Neural crest cell (in vitro differentiated cells): ENCODE measurements at places on chromosomes 6 and 20. TPM values are rescaled to one million over a fixed set of nuclear protein-coding genes. Genes with fewer than 3 reads are reported as not detected.

TAB2 gene
- 45.1 and 45.2 TPM in 2 replicates for total RNA-seq

DNA sequence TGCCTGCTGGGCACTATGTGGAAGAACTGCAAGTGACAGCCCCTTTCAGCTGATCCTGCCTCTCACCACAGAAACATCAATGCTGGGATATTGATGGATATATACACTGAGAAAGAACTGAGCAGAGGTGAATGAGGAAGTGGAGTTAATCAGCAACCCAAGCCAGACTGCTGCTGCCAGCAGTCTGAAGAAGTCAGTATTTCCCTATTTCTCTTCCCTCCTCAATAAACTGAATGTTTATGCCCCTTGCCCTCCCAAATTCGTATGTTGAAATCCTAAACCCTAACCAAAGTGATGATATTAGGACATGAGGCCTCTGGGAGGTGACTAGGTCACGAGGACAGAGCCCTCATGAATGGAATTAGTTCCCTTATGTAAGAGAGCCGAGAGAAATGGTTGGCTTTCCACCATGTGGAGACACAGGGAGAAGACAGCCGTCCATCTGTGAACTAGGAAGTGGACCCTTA is 76.3 kb downstream of the CDK19 start:
- H3K27ac ChIP-seq = peak overlapping the region; percentile 27
- no peak overlapping the region for H3K4me3 ChIP-seq
- H3K27me3 ChIP-seq = no peaks in the 10 kb centered on the region
- DNase-seq = no peak
- peaks cover 34% of the 10 kb centered on the region for H3K36me3 ChIP-seq

- H3K4me1 ChIP-seq = no peaks in the 10 kb centered on the region
- no peak overlapping the region for H3K27ac ChIP-seq
- H3K27me3 ChIP-seq = peaks cover 45% of the 10 kb centered on the region
- no peaks in the 10 kb centered on the region for H3K36me3 ChIP-seq
- no peak overlapping the region for H3K4me3 ChIP-seq
- no peak for DNase-seq
Observed at GRCh38 chr20:59078231-59078630, 35.6 kb upstream of the PRELID3B start.

GRCh38 chr6:47165918-47166317 is 123.8 kb upstream of the ADGRF1 start:
- no peak overlapping the region for H3K4me3 ChIP-seq
- H3K27me3 ChIP-seq = no peaks in the 10 kb centered on the region
- no peaks in the 10 kb centered on the region for H3K36me3 ChIP-seq
- DNase-seq = no peak
- H3K27ac ChIP-seq = no peak overlapping the region

BPIFB1 gene
- total RNA-seq = not detected in 2 replicates

WFDC10A gene
- not detected in 2 replicates for total RNA-seq

DNA sequence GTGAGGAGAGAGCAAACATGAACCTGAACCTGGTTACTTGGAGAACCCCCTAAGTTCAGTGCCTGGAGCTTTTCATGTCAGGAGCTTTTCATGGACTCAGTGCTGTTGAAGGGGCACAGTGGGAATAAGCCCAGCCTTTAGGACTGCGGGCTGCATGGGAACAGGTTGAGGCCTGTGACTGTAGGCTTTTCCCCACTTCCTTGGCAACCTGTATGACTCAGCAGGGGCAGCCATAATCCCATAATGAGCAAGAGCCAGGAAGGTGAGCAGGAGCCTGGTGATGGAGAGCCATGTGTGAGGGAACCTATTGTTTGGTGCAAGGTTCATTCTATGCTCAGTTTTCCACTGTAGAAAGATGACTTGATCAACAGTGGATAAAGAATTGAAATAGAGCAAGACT is 23.4 kb downstream of the MEP1A start:
- H3K4me1 ChIP-seq = no peaks in the 10 kb centered on the region
- H3K27me3 ChIP-seq = no peaks in the 10 kb centered on the region
- H3K36me3 ChIP-seq = no peaks in the 10 kb centered on the region
- no peak for DNase-seq
- H3K27ac ChIP-seq = no peak overlapping the region

BMP6 gene
- total RNA-seq = 0.44 and 0.55 TPM in 2 replicates

KIF3B gene
- total RNA-seq = 44.0 and 45.5 TPM in 2 replicates

DNA sequence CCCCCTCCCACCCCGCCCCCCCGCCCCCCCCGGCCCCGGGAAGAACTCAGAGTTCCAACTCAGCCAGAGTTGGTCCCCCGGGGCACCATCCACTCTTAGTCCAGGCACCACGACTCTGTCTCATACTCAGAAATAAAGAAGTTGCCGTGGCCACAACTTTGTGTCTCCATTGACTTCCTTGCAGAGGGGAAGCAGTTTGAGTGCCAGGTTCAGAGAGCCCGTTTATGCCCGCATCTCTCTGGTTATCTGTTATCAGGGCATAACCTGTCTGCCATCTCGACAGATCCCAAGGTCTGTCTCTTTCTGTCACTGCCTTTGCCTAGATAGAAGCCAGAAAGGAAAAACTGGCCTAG is 605 bp downstream of the CDC5L start:
- no peak for DNase-seq
- H3K36me3 ChIP-seq = no peaks in the 10 kb centered on the region
- H3K4me3 ChIP-seq = peak overlapping the region; percentile 93
- peaks cover 38% of the 10 kb centered on the region for H3K4me1 ChIP-seq
- no peaks in the 10 kb centered on the region for H3K27me3 ChIP-seq

DNA sequence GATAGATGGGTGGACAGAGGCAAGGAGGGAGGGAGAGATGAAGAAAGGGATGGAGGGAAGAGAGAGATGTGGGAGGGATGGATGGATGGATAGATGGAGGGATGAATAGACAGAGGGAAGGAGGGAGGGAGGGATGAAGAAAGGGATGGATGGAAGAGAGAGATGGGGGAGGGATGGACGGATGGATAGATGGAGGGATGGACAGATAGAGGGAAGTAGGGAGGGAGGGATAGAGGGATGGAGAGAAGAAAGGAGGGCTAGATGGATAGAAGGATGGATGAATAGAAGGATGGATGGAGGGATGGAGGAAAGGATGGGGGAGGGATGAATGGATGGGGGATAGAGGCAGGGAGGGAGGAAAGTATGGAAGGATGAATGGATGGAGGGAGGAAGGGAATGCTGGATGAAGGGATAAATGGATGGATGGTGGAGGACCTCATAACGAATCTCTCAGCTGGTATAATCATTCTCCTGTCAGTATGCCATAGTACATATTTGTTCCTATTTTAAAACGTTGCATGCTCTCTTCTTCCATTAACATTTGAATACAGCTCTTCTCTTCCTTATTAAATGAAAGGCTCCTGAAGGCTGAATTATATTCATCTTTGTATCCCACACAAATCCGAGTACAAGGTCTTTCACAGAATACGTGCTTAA is 136.4 kb downstream of the HIVEP2 start:
- no peak overlapping the region for H3K4me3 ChIP-seq
- H3K27ac ChIP-seq = no peak overlapping the region
- no peaks in the 10 kb centered on the region for H3K27me3 ChIP-seq
- peaks cover 10% of the 10 kb centered on the region for H3K4me1 ChIP-seq
- DNase-seq = no peak
- no peaks in the 10 kb centered on the region for H3K36me3 ChIP-seq

- peaks cover 3% of the 10 kb centered on the region for H3K36me3 ChIP-seq
- no peaks in the 10 kb centered on the region for H3K27me3 ChIP-seq
- DNase-seq = no peak
- H3K4me3 ChIP-seq = no peak overlapping the region
- peaks cover 62% of the 10 kb centered on the region for H3K4me1 ChIP-seq
Observed at GRCh38 chr20:49892260-49892659, 23.1 kb downstream of the SPATA2 start.

DNA sequence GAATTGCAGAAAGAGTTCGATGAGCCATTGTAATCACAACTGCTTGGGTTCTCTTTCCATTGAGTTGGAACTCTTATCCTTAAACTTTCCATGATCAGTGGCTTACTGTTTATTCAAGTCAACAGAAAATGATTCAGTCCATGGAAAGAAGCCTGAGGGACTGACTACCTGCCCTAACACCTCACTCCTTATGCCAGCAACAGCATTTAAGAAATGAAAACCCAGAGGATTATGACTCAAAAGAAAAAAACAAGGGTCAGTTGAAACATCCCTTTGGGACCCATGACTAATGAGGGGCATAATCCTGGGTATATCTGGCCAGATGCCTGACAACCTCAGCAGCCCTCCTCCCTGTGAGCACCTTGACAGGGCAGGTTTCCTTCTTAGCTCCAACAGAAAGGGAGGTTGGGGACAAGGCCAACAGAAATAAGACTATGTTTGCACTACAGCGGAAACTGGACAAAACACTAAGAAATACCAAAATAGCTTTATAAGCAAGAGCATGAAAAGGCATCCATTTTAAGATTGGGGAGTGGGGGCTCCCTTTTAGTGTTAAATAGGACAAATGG is 106.7 kb downstream of the MAP3K5 start:
- DNase-seq = no peak
- H3K4me3 ChIP-seq = no peak overlapping the region
- H3K27me3 ChIP-seq = no peaks in the 10 kb centered on the region
- H3K27ac ChIP-seq = no peak overlapping the region

DNA sequence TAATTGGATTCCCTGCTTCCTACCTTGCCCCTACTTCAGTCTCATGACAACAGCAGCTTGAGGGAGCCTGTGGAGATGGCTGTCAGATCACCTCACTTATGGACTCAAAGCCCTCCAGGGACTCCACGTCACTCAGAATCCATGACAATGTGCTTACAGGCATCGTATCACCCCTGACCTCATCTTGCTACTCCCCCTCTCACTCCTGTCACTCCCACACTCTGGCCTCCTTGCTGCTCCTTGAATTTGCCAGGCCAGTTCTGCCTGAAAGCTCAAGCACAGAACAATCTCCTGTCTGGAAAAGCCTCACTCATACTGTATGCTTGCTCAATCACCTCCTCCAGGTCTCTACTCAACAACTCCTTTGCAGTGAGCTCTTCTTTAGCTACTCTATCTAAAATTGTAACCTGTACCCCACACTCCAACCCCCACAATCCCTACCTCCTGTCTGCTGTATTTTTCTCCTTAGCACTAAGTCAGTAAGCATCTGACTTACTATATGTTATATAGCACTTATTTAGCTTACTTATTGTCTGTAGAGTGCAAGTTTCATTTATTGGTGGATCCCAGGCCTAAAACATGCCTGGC is 10.7 kb upstream of the GSTA4 start:
- no peak overlapping the region for H3K4me3 ChIP-seq
- H3K27me3 ChIP-seq = no peaks in the 10 kb centered on the region
- peaks cover 23% of the 10 kb centered on the region for H3K36me3 ChIP-seq

PRPH2 gene
- not detected in 2 replicates for total RNA-seq

DNA sequence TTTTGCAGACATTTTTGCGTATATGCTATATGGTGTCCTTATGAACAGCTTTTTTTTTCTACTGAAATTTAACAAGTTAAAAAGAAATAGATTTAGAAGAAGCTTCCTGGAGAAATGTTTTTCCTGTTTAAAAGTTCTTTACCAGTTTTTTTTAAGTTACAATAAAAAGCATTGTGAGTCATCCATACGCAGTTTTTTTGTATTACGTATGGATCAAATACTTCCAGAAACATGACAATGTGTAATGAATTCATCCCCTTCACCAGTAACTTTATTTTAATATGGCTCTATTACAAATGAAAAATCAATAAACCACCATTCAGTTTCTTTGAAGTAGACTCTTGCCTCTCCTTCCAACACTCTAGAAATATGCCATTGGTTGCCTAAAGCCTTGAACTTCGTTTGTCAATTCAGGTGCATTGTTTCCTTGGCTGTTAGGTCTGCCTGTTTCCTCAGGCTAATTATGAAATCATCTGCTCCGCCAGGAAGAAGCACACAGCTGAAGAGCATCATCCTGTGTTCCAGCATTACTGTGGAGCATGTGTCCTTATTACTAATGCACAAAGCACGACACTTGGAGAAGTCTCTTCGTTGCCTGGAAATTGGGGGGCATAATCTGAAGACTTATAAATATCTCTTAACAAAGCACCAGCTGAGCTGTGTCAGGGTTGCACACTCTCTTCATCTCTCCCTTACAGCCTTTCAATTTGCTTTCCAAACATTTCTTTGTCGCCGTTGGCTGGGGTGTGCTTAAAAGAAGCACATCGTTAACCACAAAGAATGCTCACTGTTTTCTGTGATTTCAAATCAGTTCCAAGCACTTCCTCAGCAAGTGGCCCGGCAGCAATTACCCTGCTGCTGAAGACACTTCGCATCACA is 9.6 kb downstream of the MOXD1 start:
- peak overlapping the region; percentile 94 for H3K27ac ChIP-seq
- peaks cover 37% of the 10 kb centered on the region for H3K36me3 ChIP-seq
- no peak for DNase-seq
- peaks cover 44% of the 10 kb centered on the region for H3K4me1 ChIP-seq

- H3K4me1 ChIP-seq = no peaks in the 10 kb centered on the region
- no peaks in the 10 kb centered on the region for H3K27me3 ChIP-seq
- no peak overlapping the region for H3K27ac ChIP-seq
- H3K4me3 ChIP-seq = no peak overlapping the region
- no peak for DNase-seq
Observed at GRCh38 chr6:24945054-24945453, 9.3 kb upstream of the RIPOR2 start.

GRCh38 chr20:62401331-62401779 is 5.7 kb downstream of the CABLES2 start:
- H3K27me3 ChIP-seq = no peaks in the 10 kb centered on the region
- DNase-seq = no peak
- no peak overlapping the region for H3K27ac ChIP-seq
- H3K4me3 ChIP-seq = no peak overlapping the region
- peaks cover 12% of the 10 kb centered on the region for H3K36me3 ChIP-seq

- no peaks in the 10 kb centered on the region for H3K36me3 ChIP-seq
- no peaks in the 10 kb centered on the region for H3K27me3 ChIP-seq
- peaks cover 11% of the 10 kb centered on the region for H3K4me1 ChIP-seq
- no peak for DNase-seq
Observed at GRCh38 chr20:9103955-9104354, 35.1 kb downstream of the PLCB4 start.

DNA sequence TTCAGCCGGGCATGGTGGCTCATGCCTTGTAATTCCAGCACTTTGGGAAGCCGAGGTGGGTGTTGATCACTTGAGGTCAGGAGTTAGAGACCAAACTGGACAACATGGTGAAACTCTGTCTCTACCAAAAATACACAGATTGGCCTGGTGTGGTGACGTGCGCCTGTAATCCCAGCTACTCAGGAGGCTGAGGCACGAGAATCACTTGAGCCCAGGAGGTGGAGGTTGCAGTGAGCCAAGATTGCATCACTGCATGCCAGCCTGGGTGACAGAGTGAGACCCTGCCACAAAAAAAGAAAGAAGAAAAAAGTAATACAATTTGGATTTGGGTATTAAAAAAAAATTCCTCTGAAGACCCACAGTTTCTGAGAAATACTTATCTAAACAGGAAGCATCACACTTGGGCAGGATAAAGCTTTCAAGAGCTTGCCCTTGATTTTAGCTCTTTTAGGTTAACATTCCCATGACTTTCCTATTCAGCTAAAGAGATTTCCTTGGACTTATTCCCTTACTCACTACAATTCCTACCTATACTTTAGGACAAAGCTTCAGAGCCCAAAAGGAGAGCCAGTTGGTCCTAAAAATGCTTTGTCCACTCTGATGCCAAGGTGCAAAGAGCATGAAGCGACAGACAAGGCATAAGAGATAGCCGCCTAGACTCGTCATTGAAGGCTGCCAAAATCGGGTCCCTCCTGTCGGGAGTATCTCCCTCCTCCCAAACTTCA is 1.9 kb downstream of the ELOVL2 start:
- H3K27ac ChIP-seq = no peak overlapping the region
- no peak for DNase-seq
- H3K36me3 ChIP-seq = no peaks in the 10 kb centered on the region
- H3K4me3 ChIP-seq = peak overlapping the region; percentile 81
- peaks cover 15% of the 10 kb centered on the region for H3K4me1 ChIP-seq

HLA-DPA1 gene
- 1.8 and 3.4 TPM in 2 replicates for total RNA-seq

KHDC1 gene
- 12.6 and 12.9 TPM in 2 replicates for total RNA-seq

GRCh38 chr20:56855708-56856107 is 226.6 kb downstream of the TFAP2C start:
- no peaks in the 10 kb centered on the region for H3K36me3 ChIP-seq
- H3K4me3 ChIP-seq = no peak overlapping the region
- no peak overlapping the region for H3K27ac ChIP-seq
- no peak for DNase-seq

SYS1 gene
- total RNA-seq = 24.6 and 25.7 TPM in 2 replicates
